CD4-positive, alpha-beta T cell treated with Interleukin-2 at 100 ng/mL for 4 hours (primary cell): ENCODE measurements at places on chromosomes 3 and 15.

DNA sequence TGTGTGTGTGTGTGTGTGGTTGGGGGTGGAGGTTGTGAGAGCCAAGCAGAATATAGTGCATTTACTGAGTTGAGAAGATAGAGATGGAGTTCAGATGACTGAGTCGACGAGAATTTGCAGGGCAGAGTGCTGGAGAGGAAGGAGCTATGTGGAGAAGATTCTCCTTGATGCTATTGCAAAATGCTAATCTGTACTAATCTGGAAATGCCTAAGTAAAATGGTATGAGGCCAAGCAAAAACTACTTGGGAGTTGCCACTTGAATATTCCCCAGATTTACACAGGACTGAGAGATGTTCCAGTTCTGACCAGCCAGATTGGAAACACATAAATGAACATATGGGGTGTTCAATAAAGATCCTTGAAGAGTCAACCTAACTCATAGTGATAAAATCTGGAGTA lies 316.4 kb downstream of the NSUN3 start:
- no peak for DNase-seq

GRCh38 chr3:120460181-120460790 lies 9.5 kb upstream of the FSTL1 start:
- DNase-seq = no peak

- DNase-seq = no peak
Measured at GRCh38 chr3:171121801-171122200, 95.3 kb upstream of the SLC2A2 start.

DNA sequence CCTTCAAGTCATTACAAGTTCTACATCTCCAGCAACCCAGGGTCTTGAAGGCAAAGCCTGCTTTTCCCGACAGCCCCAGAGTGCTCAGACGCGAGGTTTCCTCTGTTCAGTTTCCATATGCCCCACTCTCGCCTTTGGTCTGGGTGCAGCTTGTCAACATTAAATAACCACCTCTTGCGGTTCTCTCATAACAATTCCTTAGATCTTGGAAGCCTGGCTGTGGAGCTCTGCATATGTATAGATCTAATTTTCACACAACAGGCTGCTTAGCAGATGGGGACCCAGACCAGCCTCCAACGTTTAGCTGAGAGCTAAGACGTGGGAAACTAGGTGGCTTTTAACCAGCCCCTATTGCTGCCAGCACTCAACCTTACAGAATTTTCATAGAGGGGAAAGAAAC lies 295.5 kb downstream of the RPLP1 start:
- DNase-seq = no peak

DNA sequence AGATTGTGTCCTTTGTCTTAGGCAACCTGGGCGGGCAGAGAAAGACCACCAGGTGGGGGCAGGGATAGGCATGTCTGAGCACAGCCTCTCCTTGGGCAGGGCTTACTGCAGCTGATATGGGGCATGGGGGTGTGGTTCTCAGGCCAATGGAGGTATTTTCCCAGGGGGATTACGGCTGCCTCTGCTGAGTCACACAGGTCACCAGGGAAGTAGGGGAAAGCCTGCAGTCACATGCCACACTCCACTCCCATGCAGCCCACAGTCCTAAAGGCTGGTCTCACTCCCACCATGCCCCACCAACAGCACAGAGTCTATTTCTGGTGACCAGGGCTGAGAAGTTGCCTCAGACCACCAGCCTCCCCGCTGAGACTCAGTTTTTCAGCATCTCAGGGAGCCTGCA lies 466.4 kb downstream of the DIPK2A start:
- no peak for DNase-seq

GRCh38 chr15:44775953-44776352 lies 39.6 kb downstream of the TRIM69 start:
- no peak for DNase-seq

- no peak for DNase-seq
Measured at GRCh38 chr3:160482796-160483195, 33.2 kb upstream of the TRIM59 start.

DNA sequence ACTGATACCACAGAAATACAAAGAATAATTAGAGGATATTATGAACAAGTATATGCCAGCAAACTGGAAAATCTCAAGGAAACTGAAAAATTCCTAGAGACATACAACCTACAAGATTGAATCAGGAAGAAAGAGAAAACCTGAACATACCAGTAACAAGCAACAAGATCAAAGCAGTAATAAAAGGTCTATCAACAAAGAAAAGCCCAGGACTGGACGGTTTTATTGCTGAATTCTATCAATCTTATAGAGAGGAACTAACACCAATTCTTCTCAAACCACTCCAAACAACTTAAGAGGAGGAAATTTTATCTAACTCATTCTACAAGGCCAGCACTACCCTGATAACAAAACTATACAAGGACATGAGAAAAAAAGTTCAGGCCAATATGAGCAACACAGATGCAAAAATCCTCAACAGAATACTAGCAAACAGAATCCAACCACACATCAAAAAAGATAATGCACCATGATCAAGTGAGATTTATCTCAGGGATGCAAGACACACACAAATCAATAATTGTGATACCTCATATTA lies 71.1 kb upstream of the IMPG2 start:
- DNase-seq = no peak

DNA sequence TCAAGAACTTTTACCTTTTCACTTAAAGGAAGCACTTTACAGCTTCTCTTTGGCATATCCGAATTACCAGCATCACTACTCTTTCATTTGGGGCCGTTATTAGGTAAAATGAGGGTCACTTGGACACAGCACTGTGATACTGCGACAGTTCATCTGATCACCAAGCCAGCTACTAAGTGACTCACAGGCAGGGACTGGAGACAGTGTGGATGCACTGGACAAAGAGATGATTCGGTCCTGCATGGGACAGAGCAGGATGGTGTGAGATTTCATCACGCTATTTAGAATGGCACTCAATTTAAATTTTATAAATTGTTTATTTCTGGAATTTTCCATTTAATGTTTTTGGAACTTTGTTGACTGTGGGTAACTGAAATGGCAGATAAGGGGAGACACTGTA lies 166.9 kb upstream of the IL12A start:
- DNase-seq = no peak

DNA sequence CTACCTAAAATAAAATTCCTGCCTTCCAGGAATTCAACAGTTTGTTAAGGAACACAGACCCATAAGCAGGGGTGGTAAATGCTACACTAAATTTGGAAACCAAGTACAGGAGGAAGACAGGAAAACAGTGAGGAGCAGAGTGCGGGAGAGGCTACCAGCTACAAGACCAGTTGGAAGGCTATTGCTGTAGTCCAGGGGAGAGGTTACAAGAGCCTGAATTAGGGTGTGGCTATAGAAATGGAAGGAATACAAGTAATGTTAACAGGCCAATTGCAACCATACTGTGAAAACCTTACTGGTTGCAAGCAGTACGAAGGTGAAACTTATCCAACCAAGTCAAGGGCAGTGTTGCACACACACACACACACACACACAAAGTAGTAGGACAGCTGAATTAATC lies 880 bp upstream of the ARMC8 start:
- no peak for DNase-seq

DNA sequence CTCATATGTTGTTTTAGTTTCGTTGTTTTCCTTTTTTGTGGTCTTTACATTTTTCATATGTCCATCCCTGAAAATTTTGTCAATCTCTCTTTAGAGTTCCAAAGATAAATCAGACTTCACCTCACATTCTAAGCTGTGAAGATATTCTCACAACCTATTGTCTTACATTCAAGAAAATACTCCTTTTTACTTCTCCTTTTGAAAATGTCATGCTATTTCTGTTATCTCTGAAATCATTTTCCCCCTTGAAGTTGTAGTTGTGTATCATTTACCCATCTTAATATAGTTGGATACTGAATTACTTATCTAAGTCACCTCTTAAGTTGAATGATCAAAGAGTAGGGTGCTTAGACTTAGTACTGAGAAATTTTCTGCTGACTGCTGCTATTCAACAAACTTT lies 74.3 kb downstream of the DCUN1D1 start:
- DNase-seq = no peak

- no peak for DNase-seq
Measured at GRCh38 chr3:21237638-21238037, 513.4 kb downstream of the ZNF385D start.

GRCh38 chr3:41002104-41002503 lies 197.2 kb upstream of the CTNNB1 start:
- no peak for DNase-seq

DNA sequence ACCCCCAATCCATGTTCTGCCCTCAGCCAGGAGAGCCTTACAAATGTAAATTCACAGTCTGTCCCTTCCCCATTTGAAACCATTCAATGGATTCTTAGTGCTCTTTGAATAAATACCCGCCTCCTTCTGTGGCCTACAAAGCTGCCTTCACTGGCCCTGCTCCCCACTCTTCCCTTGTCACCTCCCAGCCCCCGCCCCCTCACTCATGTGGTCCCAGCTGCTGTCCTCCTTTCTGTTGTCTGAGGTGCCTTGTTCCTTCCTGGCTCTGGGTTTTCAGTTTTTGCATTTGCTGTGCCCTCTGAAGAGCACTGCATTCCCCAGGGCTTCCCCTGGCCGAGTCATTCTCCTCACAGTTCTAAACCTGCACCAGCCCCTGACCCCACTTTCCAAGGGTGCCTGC lies 3.2 kb downstream of the EFCAB12 start:
- DNase-seq = no peak
